ENCODE measurements at places on chromosomes 3 and 15.

DNA sequence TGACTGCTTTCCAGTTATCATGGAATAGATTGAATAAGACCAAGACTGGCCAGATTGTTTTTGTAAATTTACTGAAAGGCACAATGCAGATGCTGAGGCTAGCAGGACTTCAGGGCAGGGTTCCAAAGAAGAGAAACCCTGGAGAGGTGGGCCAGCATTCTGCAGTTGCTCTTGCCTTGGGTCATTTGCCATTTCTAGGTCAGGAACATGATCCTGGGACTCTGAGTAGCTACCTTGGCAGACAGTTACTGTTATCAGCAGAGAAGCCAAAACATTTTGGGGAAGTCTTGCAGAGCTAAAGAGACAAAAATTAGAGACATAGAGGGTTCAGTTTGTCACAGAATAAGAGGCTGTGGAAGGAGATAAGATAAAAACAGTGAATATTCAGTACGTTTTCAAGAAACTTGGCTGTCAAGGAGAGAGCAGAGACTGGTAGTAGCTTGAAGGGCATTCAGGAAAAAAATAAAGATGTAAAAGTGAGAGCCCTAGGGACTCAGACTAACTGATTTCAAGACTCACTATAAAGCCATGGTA is 46.8 kb upstream of the MYRIP start:
- no peak for DNase-seq

DNA sequence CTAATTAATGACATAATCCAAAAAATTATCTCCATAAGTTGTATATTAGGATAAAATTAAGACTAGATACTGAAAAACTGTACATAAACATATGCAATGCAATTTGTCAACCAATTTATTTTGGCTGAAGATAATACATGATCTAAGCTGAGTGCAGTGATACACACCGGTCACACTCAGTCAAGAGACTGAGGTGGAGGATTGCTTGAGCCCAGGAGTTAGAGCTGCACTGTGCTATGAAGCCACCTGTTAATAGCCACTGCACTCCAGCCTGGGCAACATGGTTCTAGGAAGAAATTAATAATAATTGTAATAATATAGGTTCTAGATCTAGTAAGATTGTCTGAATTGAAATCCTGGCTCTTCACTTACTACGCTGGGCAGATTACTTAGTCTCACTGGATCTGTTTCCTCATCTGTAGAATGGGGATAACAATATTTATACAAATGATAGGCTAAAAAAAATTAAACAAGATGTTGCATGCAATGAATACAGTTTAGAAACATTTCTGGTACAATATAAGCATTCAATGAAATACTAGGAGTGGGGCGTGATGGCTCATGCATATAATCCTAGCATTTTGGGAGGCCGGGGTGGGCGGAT is 15.8 kb downstream of the SLC4A7 start:
- DNase-seq: no peak

DNA sequence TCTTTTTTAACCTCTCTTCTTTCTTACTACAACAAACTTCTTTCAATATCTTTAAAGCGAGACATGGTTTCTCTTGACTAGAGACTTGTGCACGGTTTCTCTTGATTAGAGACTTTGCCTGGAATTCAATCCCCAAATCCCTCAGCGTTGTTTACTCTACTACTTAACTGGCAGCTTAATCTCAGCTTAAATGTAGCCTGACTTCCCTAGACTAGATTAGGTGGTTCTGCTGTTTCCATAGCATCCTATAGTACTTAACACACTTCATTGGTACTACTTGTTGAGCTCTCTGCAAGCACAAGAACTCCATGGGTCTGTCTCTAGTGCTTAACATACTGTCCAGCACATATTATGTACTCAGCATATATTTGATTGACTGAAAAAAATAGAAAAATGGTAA is 168.2 kb upstream of the GPR149 start:
- no peak for DNase-seq

DNA sequence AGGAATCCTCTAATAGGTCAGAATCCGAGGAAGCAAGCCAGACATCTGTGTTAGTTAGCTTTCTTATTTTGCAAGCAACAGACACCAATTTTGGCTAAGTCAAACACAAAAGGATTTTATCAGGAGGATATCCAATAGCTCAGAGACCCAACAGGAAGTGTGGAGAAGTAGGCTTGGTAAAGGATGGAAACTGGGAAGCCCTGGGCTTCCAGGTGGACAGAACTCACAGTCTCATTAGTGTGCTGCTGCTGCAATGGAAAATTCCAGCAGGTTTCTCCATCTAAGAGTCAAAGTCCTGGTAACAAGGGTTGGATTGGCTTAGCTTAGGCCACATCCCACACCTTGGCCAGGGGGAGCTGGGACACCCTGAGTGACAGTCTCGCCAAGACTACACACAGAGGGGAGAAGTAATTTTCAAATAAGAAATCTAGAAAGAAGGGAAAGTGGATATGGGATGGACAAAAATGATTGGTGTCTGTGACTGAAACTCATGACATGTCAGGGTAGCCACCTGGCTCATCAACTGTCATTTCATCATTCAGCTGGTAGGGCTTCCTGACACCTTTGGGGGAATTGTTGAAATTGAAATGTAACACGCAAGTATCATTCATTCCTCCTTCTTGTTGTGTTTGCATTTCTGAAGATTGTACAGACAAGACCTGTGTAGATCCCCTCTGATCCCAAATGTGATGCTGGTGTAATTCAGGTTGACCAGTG is 158.6 kb downstream of the THSD4 start:
- no peak for DNase-seq

- no peak for DNase-seq
Measured at GRCh38 chr3:153087595-153088566, 74.1 kb upstream of the RAP2B start.

- no peak for DNase-seq
Measured at GRCh38 chr3:151307583-151308488, 8.8 kb downstream of the GPR87 start.

DNA sequence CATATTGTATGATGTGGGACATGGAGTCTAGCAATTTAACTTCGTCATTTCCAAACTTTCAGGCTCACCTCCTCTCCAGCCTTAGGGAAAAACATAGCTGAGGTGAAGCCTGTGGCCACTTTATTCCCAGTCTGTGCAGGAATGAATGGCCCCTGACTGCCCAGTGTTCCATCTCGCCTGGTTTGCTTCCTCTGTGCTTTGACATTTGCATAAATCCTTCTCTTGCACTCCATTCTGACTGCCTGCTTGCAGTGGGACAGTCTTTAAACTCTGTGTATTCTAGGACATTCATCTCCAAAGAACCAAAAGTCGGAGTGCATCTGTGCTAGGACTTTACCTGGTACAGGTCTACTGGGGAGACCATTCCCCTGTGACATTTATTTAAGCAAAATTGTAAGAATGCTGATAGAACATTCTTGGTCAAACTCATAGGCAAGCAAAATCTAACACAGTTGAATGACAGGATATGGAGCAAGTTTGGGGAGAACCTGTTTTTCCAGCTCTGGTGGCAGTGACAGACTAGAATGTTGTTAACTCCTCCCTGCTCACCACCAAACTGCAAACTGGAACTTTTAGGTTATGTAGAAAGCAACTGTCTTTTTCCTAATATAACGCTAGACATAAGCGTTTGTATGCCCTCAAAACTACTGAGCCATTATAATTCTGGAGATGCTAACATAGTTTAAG is 22.1 kb downstream of the TMED3 start:
- no peak for DNase-seq

DNA sequence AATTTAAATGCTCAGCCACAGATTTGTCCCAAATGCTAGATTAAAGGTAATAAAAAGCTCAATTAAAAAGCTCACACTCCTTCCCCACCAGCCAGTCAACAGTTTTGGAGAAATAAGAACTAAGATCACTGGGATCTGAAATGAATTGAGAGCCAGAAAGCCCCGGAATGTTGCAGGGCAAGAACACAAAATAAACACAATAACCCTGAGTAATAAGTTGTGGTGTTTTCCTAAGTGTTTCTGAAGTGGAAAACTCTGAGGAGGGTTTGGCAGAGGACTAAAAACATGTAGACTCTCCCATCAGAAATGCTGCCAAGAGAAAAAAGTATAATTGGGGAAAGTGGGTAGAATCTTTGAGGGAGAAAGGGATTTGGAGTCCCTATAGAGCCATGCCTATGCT is 127.8 kb downstream of the ABI3BP start:
- no peak for DNase-seq
